ENCODE measurements at places on chromosomes 2 and 18. TPM values are rescaled to one million over a fixed set of nuclear protein-coding genes. Genes with fewer than 3 reads are reported as not detected.

HOXD12 gene
- not detected for total RNA-seq

TM4SF20 gene
- not detected for total RNA-seq

- no peak for DNase-seq
These were observed 245.5 kb upstream of the PARD3B start for GRCh38 chr2:204299766-204300165.

DNA sequence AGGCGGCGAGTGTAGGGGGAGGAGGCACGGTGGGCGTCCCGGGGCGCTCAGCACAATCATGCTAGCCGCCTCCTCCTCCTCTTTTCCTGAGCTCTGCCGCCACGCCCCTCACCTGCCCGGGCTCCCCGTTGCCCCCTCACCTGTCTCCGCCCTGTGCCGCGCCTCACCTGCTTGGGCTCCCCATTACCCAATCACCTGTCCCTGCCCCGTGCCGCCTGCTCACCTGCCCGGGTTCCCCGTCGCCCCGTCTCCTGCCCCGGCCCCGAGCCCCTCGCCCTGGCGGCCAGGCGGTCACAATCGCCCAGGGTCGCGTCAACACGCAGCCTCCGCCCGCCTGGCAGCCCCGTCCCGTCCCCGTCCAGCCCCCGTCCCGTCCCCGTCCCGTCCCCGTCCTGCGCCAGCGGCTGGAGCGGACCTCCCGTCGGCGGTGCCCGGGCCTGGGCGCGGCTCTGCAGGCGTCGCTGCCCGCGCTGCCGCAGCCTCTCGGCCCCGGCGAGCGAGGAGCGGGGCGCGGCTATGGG, at the start of gene DCDC2C:
Gene DCDC2C (plus strand): TSS at position 340 of the 521 bp plus-strand sequence. CDS start 177 bp downstream, at position 517.
- no peak for DNase-seq

GRCh38 chr2:75289771-75290170, 90.5 kb upstream of the TACR1 start:
- DNase-seq: peak; percentile 46

- DNase-seq: no peak
These were observed 59.3 kb upstream of the ITM2C start for GRCh38 chr2:230805353-230806017.

- DNase-seq: peak; percentile 81
These were observed 168.6 kb downstream of the ETAA1 start for GRCh38 chr2:67565761-67566160.
